ENCODE measurements at places on chromosomes 1 and 21.
A peak's percentile ranks its signal among the peaks of the same experiment; 100 is the strongest.

- no peak for ATAC-seq
Measured at GRCh38 chr1:188065917-188066316, 1237.2 kb downstream of the PLA2G4A start.

DNA sequence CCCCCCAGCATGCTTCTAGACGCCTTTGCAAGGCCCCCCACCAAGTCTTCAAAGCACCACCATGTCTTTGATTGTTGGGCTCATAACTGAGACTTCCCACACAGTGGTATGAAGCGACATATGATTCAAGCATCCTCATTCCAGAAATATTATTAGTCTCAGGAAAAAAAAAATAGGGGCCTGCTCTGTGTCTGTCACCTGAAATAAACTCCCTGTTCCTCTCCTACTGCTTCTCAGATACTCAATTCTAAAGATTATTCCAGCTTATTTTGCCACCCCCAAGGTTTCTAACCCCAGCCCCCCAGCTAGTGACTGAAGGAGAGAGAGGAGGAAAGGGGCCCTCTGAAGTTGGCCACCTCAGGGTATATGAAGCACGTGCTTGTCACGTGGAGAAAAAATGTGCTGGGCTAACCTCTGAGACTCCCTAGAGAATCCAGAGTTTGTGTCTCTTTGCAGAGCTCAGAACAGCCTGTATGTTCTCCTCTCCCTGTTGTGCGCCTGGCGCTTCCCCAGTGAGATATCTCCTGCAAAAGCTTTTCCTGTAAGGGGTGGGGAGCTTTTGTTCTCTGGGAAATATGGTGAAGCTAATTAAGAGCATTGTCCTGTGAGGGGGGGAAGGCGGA is 35.9 kb upstream of the RASAL2 start:
- ATAC-seq, result no peak

- ATAC-seq, result no peak
Measured at GRCh38 chr21:36910581-36911307, 55.7 kb downstream of the HLCS start.

DNA sequence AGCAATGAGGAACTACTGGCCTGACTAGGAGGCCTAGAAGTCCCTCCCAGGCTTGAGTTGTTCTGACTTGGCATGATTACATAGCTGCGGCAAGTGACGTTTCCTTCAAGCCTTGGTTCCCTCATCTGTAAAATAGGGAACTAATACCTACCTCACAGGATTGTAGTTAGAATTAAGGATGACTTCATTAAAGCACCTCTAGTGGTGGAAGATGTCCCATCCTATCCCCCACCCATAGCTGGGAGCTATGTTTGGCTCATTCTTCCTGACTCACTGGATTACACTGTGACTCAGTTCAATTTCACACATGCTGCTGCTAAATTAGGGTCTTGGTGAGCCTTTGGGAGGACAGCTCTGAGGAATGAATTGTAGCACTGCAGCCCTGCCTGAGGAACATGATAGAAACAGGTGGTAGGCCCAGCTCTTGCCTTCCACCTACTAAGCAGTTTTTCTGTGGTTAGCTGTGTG is 6.0 kb upstream of the SHISA4 start:
- peak; percentile 88 for ATAC-seq

DNA sequence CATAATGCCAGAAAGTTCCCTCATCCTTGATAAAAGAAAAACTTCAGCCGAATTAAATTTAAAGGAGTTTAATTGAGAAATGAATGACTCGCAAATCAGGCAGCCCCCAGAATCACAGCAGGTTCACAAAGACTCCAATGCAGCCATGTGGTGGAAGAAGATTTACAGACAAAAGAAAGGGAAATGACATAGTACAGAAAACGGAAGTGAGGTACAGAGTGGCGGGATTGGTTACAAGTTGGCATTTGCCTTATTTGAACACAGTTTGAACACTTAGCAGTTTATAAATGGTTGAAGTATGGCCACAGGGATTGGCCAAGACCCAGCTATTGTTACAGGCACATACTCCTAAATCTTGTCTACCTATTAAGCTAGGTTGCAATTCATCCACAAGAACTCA is 46.6 kb downstream of the HIVEP3 start:
- no peak for ATAC-seq

GRCh38 chr21:34989337-34990151 is 59.6 kb downstream of the RUNX1 start:
- ATAC-seq, result peak; percentile 63

DNA sequence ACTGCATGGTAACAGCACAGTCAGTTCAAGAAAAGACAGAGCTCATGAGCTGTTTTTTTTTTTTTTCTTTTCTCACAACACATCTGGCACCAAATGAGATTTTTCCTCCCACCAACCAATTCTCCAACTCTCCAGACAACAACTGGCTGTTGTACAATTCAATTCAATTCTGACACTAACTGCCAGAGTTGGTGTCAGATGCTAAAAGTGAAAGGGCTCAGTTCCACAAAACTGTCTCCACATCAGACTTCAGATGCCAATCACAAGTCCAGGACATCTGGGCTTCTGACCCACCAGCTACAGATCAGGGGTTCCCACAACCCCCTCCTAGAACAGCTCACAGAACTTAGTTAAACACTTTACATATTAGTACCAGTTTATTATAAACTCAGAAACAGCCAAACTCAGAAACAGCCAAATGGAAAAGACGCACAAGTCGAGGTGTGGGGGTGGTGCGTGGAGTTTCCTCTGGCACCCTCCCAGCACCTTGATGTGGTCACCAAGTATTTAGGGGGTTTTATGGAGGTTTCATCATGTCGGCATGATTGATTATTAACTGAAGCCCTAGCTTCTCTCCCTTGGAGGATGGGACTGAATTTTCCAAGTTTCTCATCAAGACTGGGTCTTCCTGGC is 39.2 kb upstream of the LRRC8D start:
- peak; percentile 88 for ATAC-seq

Measured in stimulated activated memory B cell treated with anti-CD40 and anti-IgM and Interleukin-4, amounts not matched to agents 10 μg/mL and 1 μg/mL and 100 μg/mL, for 72 hours (primary cell).